ENCODE measurements at places on chromosomes 16 and 17. TPM values are rescaled to one million over a fixed set of nuclear protein-coding genes. Genes with fewer than 3 reads are reported as not detected.

The ZNF75A gene
- total RNA-seq: 34.2 TPM

The GHDC gene
- total RNA-seq: 27.1 TPM

The SSTR5 gene
- not detected for total RNA-seq

The KRT13 gene
- total RNA-seq: not detected

DNA sequence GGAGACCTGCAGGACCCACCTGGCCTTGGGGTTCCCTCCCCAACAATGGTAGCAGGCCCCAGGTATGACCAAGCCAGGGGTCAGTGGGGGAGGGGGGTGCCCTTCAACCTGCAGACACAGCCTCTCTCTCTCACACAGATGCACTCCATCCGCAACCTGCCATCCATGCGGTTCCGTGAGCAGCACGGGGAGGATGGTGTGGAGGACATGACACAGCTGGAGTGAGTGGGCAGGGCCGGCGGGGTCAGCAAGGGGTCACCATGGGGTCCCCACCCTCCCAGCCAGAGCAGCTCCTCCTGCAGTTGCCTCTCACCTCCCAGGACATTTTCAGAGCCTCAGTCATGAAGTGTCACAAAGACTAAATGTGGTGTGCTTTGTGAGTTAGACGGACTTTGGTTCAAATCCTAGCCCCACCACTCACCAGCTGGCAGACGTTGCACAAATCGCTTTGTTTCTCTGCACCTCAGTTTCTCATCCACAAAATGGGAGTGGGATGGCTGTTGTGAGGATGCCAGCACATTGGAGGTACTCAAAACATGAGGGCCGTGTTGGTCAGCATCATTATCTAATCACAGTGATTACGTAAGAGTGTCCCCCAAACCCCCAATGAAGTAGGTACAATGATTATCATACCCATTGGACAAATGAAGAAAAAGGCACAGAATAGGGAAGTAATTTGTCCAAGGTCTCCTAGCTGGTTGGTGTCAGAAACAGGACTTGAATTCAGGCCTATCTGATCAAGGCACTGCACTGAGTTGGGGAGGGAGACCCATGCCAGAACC lies 16.0 kb downstream of the MYO15A start:
- DNase-seq: no peak

- no peak for DNase-seq
Observed at GRCh38 chr16:3479654-3480216, 15.6 kb downstream of the C16orf90 start.

GRCh38 chr17:66468241-66469087 lies 166.1 kb downstream of the PRKCA start:
- DNase-seq: no peak

- no peak for DNase-seq
Observed at GRCh38 chr16:11672206-11673090, 4.2 kb downstream of the SNN start.

DNA sequence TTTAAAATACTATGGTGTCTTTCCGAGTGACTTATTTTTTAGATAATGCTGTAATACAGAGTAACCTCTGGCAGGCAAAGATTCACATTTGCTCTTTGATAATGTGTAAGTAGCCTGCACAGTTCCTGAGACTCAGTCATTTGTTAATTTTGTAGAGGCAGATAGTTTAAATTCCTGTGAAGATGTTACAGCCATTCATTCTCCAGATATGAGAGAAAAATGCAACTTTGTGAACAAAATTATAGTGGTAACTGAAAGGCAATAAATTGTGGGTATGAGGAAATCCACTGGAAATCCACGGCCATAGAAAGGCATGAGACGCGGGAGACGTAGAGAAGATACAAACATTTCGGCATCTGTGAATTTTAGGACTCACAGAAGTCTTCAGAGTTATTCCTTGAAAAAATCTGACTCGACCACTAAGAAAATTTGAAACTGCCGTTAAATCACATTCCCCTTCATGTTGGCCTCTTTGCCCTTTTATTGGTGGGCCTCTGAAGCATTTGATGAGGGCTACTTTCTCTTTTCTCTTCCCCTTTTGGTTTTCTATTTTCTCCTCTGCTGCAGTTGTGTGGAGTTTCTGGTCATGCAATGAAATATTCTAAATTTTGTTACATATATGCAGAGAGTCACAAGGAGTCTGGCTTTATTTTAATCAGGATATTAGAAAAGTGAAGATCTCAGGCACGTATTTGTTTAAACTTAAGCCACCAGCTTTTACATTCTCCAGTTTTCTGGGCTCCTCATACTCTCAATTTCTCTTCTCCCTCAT lies 18.8 kb downstream of the HS3ST3A1 start:
- DNase-seq: no peak

GRCh38 chr16:1902547-1903219 lies 15.5 kb downstream of the HS3ST6 start:
- no peak for DNase-seq

GRCh38 chr17:65374966-65375365 lies 186.5 kb downstream of the AXIN2 start:
- no peak for DNase-seq

DNA sequence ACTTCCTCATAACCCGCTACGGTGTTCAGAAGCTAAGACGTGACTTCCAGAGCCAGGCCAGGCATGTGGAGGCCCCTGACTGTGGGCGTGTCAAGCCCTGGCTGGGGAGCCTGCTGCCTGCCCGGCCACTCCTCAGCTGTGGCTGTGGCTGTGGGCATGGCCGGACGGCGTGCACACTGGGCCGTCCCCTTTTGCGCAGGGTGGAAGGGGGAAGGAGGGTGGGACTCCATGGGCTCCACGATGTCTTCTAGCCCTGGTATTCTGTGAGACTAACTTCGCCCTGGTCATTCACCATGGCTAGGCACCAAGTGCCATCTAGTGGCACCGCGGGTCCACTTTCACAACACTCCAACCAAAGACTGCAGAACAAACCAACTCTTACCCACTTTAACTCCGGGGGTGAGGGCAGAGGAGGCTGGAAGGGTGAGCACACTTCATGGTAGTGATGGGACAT lies 67.9 kb downstream of the N4BP1 start:
- peak; percentile 70 for DNase-seq

GRCh38 chr17:19410875-19411620 lies at the start of gene RNF112:
Gene RNF112 (plus strand): TSS chr17:19411232. CDS start chr17:19411409, 177 bp downstream.
- peak; percentile 93 for DNase-seq

GRCh38 chr17:64129765-64130558 lies at the start of gene ERN1:
Gene ERN1 (minus strand): TSS chr17:64130144. CDS start chr17:64130029, 115 bp downstream.
- peak; percentile 94 for DNase-seq

GRCh38 chr17:80429356-80430275 lies 14.6 kb downstream of the ENDOV start:
- no peak for DNase-seq

GRCh38 chr17:40551091-40551878 lies 14.0 kb downstream of the CCR7 start:
- peak; percentile 2 for DNase-seq

All from dorsolateral prefrontal cortex (tissue), 122 donors.